ENCODE measurements at places on chromosomes 5 and 9. TPM values are rescaled to one million over a fixed set of nuclear protein-coding genes. Genes with fewer than 3 reads are reported as not detected.

- peak; percentile 93 for DNase-seq
Measured at GRCh38 chr9:127166651-127167524, 44.5 kb upstream of the ANGPTL2 start.

GRCh38 chr9:105242062-105242461 is 2.4 kb upstream of the SLC44A1 start:
- DNase-seq = no peak

GRCh38 chr9:81211741-81212140 is 477.6 kb downstream of the TLE1 start:
- DNase-seq = no peak

- DNase-seq = peak; percentile 95
Measured at GRCh38 chr5:144189800-144190429, 19.2 kb downstream of the KCTD16 start.

GRCh38 chr9:71487061-71487460 is 281.3 kb downstream of the CEMIP2 start:
- DNase-seq = no peak

- DNase-seq = no peak
Measured at GRCh38 chr9:118128313-118128712, 424.1 kb downstream of the TLR4 start.

DNA sequence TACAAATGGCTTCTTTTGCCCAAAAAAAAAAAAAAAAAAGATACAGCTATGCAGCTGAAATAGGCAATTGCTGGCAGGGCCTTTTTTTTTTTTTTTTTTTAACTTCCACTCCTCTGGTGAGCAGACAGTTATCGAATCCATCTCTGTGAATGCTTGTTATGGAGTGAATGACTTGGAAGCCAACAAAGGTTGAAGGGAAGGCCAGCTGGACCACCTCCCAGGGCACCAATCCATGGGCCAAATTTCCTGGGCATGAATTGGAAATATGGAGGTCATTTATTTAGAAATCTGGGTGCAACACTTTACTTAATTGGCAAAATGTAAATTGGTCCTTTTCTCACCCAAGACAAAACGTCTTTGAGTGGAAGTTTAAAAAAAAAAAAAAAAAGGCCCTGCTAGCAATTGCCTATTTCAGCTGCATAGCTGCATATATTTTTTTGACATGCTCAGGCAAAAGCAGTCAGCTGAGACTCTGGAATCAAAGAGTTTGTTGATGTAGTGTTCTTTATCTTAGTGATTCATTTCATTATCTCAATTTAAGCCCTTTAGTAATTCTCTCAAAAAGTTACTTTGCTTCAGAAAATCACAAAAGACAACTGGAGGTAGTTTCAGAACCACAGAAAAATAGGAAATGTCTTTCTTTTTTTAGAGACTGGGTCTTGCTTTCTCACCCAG is 392.2 kb upstream of the KLF4 start:
- DNase-seq = no peak

ARID3C gene
- not detected for total RNA-seq

SERF1A gene
- total RNA-seq = 13.2 TPM

FBXW11 gene
- total RNA-seq = 63.1 TPM

SV2C gene
- 0.03 TPM for total RNA-seq

Measured in Daoy (cell line).